Fibroblast of lung (primary cell): ENCODE measurements at places on chromosomes 13 and 19.
A peak's percentile ranks its signal among the peaks of the same experiment; 100 is the strongest.

GRCh38 chr19:7994928-7995809, 10.3 kb downstream of the ELAVL1 start:
- DNase-seq: peak; percentile 18

DNA sequence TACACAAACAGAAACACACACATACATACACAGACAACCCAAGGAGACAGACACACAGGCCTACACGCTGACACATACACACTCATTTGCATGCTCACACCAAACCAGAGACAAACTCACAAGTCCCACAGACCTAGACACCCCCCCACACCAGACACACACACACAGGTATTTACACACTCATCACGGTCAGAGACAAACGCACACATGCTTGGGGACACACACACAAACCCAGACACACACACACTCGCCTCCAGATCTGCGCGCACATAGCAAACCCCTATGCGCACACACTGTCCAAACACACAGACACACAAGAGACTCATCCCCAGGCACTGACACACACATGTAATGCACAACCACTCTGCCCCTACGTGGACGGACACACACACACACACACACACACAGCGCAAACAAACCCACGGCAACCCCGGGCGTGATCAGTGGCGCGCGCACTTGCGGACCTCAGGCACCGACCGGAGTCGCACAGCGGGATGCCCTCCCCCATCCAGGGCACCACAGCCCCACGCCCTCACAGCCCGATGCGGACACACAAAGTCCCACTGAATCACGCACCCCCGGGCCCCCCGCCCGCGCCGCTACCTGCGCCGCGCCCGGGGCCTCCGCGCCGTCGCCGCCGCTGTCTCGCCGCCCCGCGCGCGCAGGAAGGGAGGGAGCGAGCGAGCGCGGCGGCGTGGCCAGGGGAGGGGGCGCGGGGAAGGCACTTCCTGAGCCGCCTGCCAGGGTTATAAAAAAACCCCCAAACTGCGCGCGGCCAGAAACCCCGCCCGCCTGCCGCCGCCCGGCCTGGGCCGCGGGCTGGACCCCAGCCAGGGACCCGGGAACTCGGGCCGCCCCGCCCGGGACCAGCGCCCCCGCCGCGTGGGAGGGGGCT, at the start of gene ADAMTS10:
Gene ADAMTS10, minus strand, starts transcription at position 675 of the 895 bp plus-strand sequence. CDS start 5,005 bp downstream, outside the sequence.
- peak; percentile 44 for DNase-seq

DNA sequence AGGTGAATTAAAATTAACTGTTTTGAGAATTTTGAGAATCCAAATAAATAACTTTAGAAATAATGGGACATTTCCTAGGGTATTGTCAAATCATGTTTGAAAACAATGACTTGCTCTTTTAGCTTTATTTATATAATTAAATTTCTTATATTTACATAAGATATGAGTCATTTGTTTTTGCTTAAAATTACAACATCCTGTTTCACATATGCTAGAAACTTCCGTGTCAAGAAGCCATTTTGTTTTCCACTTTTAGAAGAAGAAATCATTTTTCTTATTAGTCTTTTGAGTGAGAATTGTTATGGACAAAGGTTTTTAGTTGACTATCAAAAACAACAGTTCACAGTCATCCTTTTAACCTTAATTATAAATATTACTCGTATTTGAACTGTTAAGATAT, 48.2 kb downstream of the DPY19L3 start:
- DNase-seq: no peak

GRCh38 chr13:110275931-110276552, 30.9 kb downstream of the COL4A1 start:
- no peak for DNase-seq

DNA sequence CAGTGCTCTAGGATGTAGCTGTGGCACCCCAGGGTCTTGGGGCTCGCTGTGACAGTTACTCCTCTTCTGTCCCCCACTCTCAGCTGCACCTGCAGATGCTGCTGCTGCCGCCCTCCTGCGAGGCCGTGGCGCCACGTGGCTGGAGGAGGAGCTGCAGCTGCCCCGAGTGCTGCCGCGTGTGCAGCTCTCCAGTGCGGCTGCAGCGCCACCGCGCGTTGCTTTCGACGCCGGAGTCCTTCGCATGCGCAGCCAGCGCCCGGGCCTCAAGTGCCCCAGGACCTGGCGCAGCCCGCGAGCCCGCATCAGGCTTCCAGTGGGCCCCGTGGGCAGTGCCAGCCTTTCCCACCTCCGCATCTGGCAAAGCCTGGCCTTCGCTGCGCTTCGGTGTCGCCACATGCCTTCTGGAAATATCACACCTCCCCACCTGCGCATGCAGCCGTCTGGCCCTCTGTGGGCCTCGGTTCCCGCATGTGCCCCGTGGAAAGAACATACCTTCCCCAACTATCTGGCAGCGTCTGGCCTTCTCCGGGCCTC, 692 bp upstream of the ZNF580 start:
- DNase-seq: peak; percentile 76

GRCh38 chr19:29446361-29446760, 79.4 kb upstream of the VSTM2B start:
- no peak for DNase-seq

DNA sequence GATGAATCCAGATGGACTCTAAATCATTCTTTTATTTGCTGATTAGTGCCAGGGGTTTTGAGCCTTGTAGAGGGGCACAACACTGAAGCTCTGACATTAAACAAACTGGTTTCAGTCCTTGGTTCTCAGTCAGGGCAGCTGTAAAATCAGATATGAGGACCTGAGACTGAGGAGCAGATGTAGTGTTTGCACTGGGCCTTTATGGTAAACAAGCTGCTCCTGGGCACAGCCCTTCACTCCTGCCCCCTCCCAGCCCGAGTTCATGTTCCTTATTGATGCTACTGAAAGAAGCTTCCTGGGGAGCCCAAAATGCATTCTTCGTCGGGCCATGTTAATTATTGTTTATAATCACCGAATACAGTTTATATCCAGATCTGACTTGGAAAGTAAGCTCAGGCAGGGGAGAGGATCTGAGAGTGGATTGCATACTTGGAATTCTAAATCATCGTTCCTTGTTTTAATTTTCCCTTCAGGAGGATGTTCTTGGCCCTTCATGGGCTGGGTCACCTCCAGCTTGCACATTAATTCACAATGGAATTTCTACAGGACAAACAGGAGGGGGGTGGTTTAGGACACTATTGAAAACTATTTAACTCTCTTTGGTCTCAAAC, 213.5 kb downstream of the FGF9 start:
- no peak for DNase-seq

DNA sequence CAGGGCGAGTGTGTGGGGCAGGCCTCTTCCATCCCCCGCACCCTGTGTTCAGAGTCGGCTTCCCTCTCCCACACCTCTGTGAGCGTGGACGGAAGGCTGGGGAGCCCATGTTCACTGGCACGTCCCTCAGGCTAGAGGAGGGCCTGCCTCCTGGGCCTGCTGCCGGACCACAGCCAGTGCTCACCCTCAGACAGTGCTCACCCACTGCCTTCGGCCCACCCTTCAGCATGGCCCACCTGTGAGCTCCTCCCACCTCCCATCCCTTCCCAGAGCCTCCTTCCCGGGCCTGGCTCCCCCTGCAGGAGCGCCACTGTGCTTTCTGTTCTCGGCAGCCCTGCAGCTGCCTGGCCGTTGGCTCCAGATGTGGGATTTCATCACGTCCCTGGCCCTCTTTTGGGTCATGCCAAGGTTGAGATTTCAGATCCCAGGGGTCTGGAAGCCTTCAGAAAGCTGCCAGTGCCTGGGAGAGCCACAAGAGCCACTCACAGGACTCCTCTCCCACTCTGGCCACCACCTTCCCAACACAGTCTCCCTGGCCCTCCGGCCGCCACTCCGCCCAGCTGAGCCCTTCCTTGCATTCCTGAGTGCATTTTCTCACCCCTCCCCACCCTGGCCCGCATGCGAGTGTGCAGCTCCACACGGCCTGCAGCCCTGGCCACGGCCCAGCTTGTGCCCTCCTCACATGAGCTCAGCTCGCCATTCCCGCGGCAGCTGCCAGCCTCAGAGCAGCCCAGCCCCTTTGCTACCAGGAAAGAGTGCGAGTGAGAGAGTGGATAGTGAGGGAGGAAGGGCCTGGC, 25.3 kb downstream of the CAPN12 start:
- peak; percentile 57 for DNase-seq

- DNase-seq: peak; percentile 71
These were observed 617.7 kb downstream of the DCT start for GRCh38 chr13:93861818-93862217.

DNA sequence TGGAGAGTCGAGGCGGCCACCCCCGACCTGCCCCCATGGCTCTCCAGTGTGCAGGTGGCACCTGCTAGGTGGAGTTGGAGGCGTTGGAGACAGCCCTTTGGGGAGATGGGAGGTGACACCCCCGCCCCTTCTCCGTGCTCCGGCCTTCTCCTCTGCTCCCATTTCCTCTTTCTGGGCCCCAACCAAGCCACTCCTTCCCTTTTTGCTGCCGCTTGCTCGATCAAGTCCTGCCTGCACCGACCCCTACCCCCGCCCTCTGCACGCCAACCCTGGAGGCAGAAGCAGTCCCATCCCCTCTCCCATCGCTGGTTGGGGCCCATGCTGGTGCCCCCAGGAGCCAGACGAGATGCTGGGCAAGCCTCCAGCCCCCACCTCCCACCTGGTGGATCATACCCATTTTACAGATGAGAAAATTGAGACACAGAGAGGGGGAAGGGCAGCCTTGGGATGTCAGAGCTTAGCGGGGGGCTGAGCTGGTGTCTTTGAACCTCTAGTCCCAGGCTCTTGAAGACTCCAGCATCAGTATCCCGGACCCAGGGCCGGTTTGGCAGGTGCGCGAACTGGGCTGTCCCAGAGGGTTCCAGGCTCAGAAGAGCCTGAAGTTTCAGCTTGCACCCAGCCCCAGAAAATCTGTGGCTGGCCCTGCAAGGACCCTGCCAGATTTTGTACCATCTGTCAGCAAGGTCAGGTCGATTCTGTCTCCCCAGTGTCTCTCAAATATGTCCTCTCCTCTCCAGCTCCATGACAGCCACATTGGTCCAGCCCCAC, 10.3 kb downstream of the GNA15 start:
- no peak for DNase-seq

DNA sequence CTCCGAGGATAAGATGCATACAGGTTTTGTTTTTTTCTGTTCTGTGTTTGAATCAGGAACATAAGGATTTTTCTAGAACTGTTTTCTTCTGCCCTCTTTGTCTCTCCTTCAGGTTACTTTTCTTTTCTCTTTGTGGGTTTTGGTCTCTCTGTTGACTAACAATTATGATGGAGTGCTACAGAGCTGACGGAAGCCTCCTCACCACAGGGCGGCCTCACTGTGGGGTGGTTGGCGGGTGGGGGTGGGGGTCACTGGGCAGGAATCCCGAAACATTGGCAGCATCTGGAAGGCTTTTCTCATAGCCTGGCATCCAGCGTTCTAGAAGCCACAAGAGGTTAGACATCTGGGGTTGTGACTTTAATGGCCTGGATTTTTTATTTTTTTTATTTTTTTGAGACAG, 12.0 kb upstream of the MATK start:
- DNase-seq: no peak

GRCh38 chr13:53250977-53251376, 222.4 kb downstream of the OLFM4 start:
- DNase-seq: no peak

GRCh38 chr19:45764945-45765701, 3.9 kb downstream of the SIX5 start:
- DNase-seq: no peak

DNA sequence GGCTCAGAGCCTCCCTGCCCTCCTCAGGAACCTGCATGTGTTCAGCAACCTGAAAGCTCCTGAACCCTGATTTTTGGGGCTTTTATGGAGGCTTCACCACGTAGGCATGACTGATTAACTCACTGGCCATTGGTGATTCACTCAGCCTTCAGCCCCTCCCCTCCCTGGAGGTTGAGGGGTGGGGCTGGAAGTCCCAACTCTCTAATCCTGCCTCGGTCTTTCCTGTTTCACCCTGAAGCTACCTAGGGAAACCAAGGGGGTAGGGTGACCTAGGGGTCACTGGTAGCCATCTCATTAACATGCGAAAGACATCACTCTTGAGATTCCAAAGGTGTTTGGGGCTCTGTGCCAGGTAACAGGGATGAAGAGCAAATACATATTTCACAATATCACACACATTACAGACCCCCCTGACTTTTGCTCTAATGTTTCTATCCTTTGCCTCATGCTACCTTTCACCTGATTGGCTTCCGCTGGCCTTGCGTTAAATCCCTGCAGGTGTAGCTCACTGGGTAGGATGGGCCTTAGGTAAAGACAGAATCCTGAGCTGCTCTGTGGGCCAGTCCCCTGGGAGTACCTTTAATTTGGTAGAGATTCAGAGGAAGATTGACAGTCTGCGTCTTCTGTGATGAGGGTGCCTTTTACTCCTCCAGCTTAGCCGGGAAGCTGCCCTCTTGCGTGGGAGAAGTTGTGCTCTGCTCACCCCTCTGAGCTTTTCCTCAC, 260.6 kb downstream of the ATP8A2 start:
- no peak for DNase-seq

DNA sequence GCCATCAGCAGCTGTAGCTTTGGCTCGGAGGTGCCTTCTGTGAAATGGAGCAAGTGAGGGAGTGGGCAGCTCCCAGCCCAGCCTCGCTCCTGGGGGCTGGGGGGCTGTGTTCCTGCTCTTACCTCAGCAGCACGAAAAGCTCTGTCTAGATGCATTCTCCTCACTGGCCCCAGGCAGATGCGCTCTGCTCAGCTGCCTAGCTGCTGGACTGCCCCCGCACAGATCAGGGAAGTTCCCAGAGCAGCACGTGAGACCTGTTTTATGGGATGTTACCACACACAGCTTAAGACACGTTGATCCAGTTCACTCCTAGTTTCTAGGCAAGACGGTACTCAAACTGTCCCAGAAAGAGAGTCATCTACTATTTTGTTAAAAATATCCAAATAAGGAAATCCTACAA, 13.6 kb downstream of the LCP1 start:
- no peak for DNase-seq

DNA sequence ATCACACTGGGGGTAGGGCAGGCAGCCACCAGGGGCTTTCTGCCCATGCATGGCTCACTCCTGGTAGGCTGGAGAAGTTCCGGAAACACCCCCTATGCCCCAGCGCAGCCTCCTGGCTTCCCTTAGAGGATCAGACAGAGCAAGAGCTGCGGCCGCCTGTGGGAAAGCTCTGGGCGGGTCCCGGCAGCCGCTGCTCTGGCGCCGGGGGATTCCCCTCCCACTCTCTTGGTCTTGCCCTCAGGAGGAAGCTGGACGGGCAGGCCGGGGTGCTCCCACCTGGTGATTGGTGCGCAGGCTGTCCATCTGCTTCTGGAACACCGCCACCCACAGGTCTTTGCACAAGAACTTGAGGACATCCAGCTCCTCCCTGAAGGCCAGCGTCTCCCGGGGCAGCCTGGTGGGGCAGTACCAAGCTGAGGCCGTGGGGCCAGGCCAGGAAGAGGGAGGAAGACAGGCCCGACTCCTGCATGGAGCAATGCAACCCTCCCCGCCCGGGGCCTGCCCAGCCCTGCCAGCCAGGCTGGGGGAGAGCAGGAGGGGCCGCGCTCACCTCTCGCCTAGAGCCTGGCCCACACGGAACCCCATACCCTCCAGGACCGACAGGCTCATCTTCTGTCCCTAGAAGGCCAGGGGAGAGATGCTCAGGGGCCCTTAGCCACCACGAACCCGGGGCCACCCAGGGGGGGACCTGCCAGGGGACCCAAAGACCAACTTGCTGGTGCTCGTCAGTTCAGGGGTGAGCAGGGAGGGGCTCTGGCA, 4.0 kb upstream of the NKPD1 start:
- DNase-seq: peak; percentile 47

GRCh38 chr13:29039212-29039611, 219.1 kb downstream of the MTUS2 start:
- no peak for DNase-seq

GRCh38 chr19:4582980-4583842, 23.7 kb upstream of the SEMA6B start:
- DNase-seq: no peak

- DNase-seq: peak; percentile 87
These were observed 1.4 kb downstream of the UHRF1 start for GRCh38 chr19:4910594-4911281.
